ENCODE measurements at places on chromosomes 2 and 18.

DNA sequence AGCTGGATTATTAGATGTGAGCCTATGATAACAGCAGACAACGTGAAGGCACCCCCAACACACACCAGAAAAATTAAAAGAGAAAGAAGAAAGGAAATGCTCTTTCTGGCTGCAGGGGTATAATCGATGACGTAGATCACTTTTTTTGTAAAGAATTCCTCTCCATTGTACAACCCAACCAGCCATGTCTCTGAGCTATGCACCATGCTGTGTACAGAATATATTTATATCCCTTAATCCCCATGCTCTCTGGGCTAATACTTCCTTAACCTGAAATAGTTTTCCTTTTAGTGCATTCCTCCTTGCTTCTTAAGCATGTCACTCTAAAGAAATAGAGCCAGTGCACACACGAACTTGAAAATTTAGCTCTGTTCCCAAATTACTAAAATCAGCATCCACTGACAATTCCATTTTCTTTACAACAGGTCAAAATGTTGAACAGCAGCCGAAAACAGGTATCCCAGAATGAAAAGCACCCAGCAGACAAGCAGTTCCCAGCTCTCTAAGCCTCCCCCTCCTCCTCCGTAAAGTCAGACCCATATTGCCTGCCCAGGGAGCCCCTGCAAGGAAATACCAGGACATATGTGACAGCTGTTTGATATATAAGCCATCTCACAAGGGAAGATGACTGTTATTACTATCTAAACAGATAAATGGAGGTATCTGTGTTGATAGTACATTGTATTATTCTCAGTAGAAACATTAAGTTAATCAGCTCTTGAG lies 247.4 kb upstream of the RAB6C start:
- DNase-seq: no peak

DNA sequence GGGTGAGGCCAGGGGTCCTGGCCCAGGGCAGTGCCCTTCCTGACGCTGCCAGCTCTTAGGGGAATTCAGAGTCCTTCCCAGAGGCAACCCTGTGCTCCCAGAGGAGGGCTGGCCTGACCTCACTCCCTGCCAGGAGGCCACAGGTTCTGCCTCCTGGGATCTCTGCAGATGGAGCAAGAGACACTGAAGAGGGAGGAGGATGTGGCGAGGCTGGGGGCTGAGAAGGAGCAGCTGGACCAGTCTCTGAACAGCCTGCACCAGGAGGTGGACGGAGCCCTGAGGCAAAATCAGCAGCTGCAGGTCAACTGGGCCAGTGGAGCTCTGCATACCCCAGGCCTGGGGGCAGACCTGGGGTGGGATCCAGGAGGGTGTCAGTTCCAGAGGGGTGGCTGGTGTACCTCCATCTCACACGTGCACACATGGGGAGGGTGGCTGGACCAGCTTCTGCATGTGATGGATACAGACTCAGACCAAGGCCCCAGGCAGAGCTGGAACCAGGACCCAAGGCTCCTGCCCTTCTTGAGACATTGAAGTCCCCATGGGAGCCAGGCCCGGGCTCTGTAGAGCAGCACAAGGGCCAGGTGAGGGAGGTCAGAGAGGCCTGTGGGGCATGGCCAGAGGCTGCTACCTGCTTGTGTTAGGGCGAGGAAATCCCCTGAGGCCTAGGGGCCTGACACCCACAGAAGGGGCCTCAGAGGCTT lies 9.7 kb upstream of the SNED1 start:
- no peak for DNase-seq

- DNase-seq: no peak
Observed at GRCh38 chr2:169343202-169343601, 19.1 kb downstream of the LRP2 start.

GRCh38 chr18:35267161-35267651 lies 22.8 kb downstream of the ZSCAN30 start:
- DNase-seq: peak; percentile 35

DNA sequence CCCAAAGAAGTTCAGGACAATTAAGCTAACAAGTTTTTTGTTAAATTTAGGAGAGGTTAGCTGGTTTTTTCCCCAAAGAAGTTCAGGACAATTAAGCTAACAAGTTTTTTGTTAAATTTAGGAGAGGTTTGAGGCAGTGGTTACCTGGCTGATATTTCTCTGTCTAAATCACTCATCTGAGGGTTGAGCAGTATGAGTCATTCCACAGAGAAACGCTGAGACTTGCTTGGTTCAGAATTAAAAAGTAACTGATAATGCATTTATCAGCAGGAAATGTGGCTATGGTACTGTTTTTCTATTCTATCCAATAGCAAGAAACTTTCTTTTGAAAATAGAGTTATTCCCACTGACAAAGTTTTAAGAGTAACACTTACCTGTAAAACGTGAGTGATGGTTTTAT lies 22.8 kb upstream of the KIDINS220 start:
- DNase-seq: no peak

GRCh38 chr2:8679827-8680731 lies 1.8 kb upstream of the ID2 start:
- no peak for DNase-seq

DNA sequence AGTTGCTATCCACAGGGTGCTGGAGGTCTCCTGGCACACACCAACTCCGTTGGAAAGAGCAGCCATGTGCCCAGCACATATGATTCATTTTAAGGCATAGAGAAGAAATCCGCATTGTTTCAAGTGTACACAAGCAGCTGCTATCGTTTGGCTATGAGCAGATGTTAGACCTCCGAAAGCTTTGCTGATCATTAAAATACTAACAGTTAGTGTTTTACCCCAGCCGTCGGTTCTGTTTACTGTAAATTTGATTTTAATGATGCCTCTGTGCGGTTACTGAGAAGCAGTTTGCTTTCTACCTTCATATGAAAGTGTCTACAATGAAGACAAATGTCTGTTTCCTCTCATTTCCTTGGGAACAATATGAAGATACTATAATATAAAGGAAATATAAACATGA lies 154.9 kb downstream of the PTGR3 start:
- no peak for DNase-seq

- no peak for DNase-seq
Observed at GRCh38 chr2:234206738-234207137, 156.2 kb downstream of the SPP2 start.

GRCh38 chr2:236785611-236786057 lies 216.0 kb downstream of the ACKR3 start:
- no peak for DNase-seq

DNA sequence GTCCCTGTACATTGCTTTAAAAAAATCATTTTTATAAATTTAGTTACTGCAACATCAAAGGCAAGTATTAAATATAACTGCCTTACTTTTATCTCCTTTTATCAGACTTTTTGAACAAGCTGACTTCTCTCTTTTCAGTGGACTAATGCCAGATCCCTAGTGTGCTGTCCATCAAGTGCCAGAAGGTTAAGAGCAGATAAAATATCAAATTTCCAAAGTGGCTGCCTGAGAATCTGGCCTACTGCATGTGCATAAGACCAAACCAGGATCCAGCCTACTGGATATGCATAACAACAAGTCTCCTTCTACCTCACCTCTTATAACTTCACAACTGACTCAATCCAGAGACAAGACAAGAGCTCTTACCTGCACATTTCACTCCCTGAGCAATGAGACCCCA lies 59.8 kb upstream of the CHRNA1 start:
- no peak for DNase-seq

GRCh38 chr2:33123216-33123615 lies 176.5 kb downstream of the LTBP1 start:
- no peak for DNase-seq

- no peak for DNase-seq
Observed at GRCh38 chr18:21722687-21723086, 17.9 kb upstream of the MIB1 start.

DNA sequence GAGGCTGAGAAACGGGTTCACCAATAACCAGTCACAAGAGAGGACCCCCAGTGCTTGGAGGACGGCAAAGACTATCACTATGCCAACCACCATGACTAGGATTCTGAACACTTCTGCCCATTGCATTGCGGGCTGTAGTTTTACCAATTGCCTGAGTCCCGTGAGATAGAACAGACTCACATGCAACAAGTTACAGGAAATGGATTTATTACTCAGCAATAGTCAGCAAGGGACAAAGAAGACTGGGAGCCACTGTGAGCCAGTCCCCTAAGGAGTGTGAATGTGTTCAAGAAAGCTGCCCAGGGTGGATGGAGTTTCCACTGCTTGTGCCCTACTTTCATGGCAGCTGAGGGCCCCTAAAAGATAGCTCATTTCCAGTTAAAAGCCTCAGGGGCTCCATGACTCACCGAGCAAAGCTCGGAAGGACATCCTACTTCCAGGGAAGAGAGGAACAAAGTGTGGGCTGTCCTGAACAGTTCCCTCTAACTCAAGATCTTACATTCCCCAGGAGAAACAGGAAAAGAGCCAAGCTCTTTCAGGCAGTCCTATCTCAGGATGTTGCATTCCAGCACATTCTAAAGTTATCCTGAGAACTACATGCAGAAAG lies 54.4 kb downstream of the SLC4A3 start:
- no peak for DNase-seq

GRCh38 chr2:62808554-62808953 lies 103.0 kb downstream of the EHBP1 start:
- no peak for DNase-seq

DNA sequence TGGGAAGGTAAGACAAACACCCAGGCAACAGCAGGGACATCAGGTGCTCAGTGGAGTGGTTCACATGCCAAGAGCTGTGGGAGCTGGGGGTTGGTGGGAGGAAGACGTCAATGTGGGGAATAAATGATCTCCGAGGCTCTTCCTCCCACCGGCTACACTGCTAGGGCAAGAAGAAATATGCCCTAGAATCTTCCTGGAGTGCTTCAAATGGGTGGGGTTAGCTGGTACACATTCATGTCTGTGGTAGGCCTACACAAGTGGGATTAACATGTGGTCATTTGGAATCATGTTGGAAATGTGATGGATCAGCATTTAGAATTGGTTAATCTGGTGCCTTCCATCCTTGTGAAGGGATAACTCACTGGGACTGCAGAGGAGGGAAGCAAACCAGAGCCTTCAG lies 12.4 kb upstream of the ZFP36L2 start:
- no peak for DNase-seq

DNA sequence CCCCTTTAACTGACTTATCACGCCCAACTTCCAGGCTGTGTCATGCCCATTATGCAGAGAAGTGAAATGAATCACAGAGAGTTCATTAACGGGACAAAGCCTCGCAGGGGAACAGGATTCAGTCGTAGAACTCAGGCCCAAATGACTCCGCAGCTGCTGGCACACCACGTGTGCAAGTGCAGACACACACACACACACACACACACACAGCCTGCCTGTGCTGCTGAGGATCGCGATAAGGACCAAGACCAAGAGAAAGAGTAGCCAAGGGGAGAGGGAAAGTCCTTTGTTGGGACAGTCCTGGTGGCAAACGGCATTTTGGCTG lies 90.0 kb upstream of the TAF1B start:
- no peak for DNase-seq

DNA sequence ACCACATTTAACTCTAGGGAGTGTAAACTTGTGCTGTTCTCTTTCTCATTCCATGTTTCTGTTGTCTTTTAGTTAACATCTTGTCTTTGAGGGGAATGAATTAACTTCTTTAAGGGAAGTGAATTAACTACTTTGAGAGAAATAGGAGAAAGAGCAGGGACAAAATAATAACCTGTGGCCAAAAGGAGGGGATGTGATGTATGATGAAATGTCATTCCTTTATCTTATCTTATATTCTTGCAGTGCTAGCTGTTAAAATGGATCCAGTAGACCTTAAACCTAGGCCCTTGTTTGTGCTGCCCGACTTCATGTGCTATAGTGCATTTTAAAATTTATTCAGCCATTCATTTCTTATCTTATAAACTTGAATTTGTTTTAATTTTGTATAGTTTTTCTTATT lies 18.4 kb downstream of the ABI2 start:
- no peak for DNase-seq

Data from stimulated activated CD4-positive, alpha-beta T cell treated with anti-CD3 and anti-CD28 coated beads, Interleukin-1b, Interleukin-23, amount 100 ng/mL, for 1 hour (primary cell).